Thoracic aorta (tissue), 2 donors: ENCODE measurements at places on chromosomes 13 and 19. TPM values are rescaled to one million over a fixed set of nuclear protein-coding genes. Genes with fewer than 3 reads are reported as not detected.

Gene LRRC63
- not detected for total RNA-seq

- no peaks in the 10 kb centered on the region for H3K4me1 ChIP-seq
- H3K4me3 ChIP-seq, result no peak overlapping the region
- DNase-seq, result no peak
Observed at GRCh38 chr13:107568181-107568580, 647.2 kb downstream of the LIG4 start.

GRCh38 chr13:45834411-45834994, 17.1 kb downstream of the SIAH3 start:
- no peaks in the 10 kb centered on the region for H3K27me3 ChIP-seq
- no peak overlapping the region for H3K27ac ChIP-seq
- no peak overlapping the region for H3K4me3 ChIP-seq
- H3K36me3 ChIP-seq, result no peaks in the 10 kb centered on the region
- DNase-seq, result no peak

DNA sequence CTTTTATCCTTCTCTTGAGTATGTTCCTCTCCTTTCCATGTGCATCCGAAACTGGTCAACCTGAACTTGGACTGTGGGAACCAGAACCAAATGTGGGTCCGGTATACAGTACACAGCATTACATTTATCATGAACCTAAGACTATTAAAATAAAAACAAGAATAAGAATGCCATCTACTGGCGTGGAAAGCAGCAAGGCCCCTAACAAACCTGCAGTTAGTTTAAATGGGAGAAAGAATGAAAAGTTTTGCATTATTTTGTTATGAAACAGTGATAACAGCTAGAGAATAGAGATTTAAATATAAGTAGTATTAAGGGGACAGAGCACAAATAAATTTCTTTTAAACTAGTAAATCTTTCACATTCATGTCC, 159.5 kb downstream of the RBM26 start:
- no peaks in the 10 kb centered on the region for H3K36me3 ChIP-seq
- H3K27ac ChIP-seq, result no peak overlapping the region
- H3K4me1 ChIP-seq, result no peaks in the 10 kb centered on the region
- DNase-seq, result no peak

Gene LRRC4B
- 13.7 TPM for total RNA-seq

Gene CBY2
- total RNA-seq, result not detected

Gene EDDM13
- not detected for total RNA-seq
